Thoracic aorta endothelial cell (primary cell): ENCODE measurements at places on chromosomes 2 and 18. TPM values are rescaled to one million over a fixed set of nuclear protein-coding genes. Genes with fewer than 3 reads are reported as not detected.

OTOS gene
- not detected in 2 replicates for total RNA-seq

PROM2 gene
- under 0.01 and 0.29 TPM in 2 replicates for total RNA-seq

RND3 gene
- 48.4 and 85.4 TPM in 2 replicates for total RNA-seq

CKAP2L gene
- 21.8 and 25.3 TPM in 2 replicates for total RNA-seq
